ENCODE measurements at places on chromosomes 2 and 18. TPM values are rescaled to one million over a fixed set of nuclear protein-coding genes. Genes with fewer than 3 reads are reported as not detected.

GRCh38 chr2:15751477-15751876, 159.8 kb downstream of the DDX1 start:
- DNase-seq: no peak

DNA sequence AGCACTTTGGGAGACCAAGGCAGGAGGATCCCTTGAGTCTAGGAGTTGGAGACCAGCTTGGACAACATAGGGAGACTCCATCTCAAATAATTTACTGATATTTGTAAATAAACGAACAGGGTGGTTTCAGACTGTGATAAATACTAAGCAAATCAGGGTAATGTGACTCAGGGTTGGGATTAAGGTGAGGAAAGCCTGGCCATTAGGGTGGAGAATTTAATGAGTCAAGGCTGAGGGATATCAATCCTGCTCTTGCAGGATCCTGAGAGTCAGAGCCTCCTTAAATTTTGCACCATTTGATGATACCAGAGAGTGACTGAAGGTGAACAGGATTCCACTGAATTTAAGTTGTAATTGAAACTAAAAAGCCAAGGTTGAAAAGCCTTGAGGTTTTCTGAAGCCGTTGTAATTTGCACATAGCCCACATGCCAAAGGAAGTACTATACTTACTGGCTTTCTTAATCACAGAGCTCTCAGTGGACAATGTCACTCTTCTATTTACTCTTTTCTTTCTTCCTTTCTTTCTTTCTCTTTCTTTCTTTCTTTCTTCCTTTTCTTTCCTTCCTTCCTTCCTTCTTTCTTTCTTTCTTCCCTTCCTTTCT, 28.6 kb upstream of the AP1S3 start:
- no peak for DNase-seq

DNA sequence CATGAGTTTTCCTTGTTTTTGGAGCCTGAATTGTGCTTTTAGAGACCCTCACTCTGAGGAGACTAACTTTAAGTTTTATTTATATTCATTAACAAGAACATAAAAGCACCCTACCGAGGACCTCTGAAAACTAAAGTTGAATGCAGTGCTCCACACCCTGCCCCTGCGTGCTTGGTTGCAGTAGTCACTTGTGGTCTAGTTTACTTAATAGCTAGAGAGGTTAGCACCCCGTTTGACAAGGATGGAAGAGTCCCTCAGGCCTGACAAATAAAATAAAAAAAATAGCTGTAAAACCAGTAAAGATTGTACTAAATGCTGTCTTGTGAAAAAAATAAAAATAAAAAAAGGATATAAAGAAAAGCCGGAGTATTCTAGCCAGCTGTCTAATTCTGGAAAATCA, 395.2 kb downstream of the MTX2 start:
- no peak for DNase-seq

- no peak for DNase-seq
Measured at GRCh38 chr18:74226156-74226555, 65.6 kb downstream of the CYB5A start.

DNA sequence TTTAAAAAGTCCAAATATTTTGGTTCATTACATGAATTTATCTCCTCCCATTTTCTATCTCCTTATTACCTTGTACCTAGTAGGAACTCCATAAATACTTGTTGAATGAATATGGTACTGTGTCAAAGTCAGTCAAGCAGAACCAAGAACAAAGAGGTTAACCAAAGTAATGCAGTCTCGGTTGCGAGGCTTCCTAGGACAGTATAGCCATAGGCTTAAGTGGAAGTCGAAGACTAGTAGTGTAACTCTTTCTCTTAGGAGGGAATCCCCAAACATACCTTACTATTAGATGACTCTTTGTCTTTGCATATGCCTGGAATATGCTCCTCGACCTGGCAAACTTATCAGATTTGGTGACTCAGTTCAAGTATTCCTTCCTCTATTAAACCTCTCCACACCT, 4.8 kb downstream of the LIPT1 start:
- DNase-seq: no peak

DNA sequence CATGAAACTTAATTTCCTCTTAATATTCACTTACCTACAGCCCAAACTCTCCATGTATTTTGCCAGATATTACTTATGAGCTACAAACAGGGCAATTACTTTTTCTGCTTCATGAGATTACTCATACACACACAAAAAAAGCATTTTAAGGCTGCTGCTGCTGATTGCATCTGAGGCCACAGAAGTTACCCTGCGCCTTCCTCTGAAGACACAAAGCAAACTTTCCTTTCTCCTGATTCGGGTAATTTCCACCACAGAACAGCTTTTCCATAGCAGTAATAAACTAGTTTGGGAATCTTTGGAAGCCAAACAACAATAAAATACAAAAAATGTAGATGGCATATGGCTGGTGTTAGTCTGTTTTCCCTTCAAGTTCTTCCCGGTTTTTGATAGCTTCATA, 6.2 kb downstream of the TTC32 start:
- DNase-seq: no peak

DNA sequence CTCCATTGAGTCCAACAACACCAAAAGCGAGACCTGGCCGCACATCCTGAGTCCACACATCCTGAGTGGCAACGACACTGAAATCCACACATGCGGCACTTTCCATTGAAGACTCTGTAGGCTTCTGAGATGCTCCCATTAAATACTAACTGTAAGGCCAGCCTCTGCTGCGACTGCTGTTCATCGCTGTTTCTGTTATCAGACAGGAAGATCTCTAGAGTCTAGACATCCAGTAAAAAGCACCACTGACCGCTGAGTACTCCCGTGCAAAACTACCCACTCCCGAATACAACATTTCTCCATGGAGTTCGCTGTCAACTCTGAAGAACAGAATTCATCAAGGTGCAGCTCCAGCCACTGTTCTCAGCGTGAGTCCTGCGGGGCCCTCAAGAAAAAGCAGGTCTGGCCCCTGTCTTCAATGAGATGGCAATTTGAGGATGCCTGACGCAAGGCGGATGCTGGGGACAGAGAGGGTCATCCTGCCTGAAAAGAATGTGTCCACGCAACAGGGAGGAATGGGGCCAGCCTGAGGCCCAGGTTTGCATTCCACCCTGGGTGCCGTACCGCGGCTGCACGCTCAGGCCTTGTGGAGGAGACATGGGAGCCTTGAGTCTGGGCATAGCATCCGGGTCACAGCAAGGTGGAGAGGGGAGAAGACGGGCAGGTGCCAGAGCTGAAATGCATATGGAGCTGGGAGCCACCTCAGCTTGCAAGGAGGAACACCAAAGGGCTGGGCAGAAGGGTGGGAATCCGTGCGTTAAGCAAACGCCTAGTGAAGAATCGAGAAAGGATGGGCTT, 61.9 kb downstream of the ZNF516 start:
- DNase-seq: no peak

DNA sequence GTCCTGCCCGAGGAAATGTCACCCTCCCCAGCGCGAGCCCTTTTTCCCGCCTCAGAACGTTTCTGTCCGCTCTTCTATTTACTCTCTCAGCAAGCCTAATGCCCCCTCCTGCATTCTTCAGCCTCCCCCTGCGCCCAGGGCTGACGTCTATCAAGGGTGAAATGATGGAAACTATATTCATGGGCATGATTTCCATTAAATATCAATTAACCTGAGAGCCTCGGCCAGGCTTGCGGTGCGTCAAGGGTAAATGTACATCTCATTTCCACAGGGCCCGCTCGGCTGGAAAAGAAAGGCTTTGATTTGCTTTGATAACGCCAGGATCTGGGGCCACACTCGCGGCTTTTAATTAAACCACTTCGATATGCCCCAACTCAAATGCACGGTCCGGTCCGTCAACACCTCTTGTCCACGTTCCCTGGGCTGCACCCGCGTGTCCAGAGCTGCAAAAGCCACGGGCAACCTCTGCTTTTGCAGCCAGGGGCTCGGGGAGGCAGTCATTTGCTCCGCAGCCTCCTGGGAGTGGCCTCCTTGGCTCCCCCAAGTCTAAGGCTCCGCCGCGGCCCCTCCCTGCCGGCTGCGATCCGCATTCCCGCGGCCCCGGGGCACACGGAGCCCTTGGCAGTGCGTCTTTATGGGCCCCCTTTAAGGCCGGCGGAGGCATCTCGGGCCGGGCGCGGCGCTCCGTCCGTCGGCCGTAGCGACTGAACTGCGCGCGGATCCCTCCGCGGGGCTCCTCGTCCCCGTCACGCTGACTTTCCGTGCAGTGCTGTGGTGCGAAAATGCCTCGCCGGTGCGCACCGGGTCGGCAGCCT, at the start of gene HOXD8:
Gene HOXD8 (plus strand): TSS at position 724 of the 815 bp plus-strand sequence. CDS start 662 bp downstream, outside the sequence.
- no peak for DNase-seq

- no peak for DNase-seq
Measured at GRCh38 chr2:216695401-216695821, at the start of gene IGFBP5. Gene IGFBP5, minus strand, starts transcription at chr2:216695549. Its CDS starts 774 bp downstream, at chr2:216694775.

DNA sequence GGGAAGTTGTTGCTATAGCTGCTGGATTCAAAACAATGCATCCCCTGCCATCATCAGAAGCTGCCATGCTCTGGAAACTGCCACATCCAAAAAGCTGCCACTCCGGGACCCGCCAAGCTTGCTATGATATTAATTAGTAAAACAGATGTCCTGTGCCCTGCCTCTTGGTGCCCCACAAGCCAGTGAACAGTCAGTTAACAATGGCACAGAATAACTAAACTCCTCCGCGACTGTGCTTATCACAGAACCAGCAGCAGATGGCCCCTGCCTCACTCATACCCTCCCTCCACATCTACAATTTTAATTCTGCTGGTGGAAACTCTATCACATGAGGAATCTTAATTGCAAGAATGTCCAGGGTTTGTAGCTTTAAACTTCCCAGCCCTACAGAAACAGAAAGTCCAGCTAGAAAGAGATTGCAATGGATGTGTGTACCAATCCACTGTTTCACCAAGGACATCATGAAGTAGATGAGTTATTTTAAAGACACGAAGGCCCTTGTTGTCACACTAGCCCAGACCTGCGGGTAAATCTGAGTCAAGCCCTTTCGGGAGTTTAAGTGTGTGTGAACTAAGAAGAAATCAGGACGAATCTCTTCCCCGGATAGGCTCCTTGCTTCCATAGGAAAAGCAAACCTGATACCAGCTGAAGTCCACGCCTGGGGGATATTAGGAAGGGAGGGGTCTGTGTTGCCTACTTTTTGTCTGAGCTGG, 7.4 kb upstream of the ACYP2 start:
- no peak for DNase-seq

DNA sequence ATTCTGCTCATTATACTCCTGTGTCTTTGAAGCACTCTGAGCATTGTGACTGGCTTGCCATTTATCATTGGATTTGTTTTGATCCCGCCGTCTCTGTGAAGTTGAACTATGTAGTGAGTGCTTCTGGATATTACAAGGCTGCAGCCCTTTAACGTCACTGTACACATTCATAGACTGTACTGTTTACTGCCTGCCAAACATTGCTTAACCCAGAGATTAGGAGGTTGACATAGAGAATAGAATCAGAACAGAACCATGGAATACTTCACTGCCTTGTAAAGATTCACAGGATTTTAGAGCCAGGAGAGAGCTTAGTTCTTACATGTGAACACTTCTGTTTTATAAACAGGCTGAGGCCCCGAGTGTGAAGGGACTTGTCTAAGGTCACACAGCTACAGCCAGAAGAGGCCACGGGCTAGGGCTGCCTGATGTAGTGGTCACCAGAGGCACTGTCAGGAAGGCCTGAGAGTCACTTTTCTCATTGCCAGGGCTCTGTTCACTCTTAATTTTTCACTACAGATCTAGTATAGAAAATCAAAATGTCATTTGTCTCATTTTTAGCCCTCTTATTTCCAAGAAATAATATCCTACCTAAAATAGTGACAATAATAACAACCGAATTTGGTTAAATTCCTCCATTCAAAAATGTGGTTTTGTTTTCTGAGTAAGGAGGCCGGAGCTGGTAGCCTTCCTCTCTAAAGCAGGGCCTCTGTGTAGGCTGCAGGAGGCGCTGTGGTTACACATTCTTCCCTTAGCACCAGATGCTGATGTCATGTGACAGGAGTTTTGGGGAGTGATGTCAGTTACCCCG, 87.9 kb downstream of the UGGT1 start:
- DNase-seq: no peak

- no peak for DNase-seq
Measured at GRCh38 chr2:165582863-165583506, 113.5 kb downstream of the CSRNP3 start.

- no peak for DNase-seq
Measured at GRCh38 chr2:238027591-238028415, 33.0 kb upstream of the SCLY start.

DNA sequence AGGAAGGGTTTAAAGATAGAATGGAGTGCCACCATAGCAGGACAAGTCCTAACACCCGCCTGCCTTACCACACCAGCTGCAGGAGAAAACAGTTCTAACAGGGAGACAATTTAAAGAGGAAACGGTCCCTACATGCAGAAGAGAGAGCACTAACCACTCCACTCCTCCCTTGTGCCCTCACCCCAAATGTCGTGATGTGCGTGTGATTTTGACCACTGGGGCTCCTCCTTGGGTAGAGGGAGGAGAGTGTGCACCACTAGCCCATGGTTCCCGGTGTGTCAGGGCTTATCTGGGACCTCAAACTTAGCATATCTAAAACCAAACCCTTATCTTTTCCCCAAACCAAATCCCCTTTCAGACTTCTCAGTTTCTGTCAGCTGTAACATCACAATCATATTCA, 105.5 kb upstream of the CCDC68 start:
- no peak for DNase-seq

DNA sequence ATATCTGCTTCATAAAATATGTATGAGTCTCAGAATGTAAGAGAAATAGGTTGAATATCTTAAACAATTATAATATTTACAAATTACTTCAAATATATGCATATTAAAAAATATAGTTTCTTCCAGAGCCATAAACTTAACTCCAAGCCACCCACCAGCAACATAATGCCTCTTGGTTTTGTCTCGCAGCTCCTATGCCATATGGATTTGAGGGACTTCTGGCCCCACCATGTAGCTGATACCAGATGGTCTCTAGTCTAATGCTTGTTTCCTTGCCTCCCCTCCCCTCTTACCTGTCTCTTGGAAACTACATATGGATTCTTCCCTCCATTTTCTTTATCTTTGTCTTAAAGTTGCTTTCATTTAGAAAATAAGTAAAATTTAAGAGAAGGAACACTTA, 114.3 kb downstream of the GCA start:
- no peak for DNase-seq

- no peak for DNase-seq
Measured at GRCh38 chr2:46800218-46800617, 115.4 kb downstream of the MCFD2 start.

DNA sequence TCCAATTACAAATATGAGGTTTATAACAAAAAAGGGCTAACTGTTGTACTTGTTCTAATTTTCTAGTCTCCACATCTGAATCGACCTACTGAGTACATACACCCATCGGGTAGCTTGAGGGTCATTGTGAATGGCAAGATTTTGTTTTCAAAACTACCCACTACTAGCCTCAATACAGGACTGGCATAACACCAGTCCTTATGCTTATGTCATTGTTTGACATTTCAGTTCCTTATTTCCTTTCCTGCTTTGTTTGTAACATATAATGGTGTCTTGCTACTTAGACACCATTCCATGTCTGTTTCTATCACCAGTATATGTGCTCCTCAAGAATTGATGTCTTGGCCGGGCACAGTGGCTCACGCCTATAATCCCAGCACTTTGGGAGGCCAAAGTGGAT, 86.0 kb downstream of the EPHA4 start:
- DNase-seq: no peak

Gene LAMA1
- 3.2 TPM for polyA plus RNA-seq

Gene EMILIN2
- 7.6 TPM for polyA plus RNA-seq

Gene COL3A1
- polyA plus RNA-seq: 1,450 TPM

Gene NRP2
- polyA plus RNA-seq: 19.7 TPM

Gene SPHKAP
- polyA plus RNA-seq: 0.50 TPM

Gene TEKT4
- polyA plus RNA-seq: not detected

Gene COLEC11
- polyA plus RNA-seq: 0.15 TPM

Gene HAAO
- polyA plus RNA-seq: 0.54 TPM

Gene TLX2
- polyA plus RNA-seq: not detected

Gene ALPI
- polyA plus RNA-seq: not detected

Gene RASGRP3
- 1.7 TPM for polyA plus RNA-seq

All from BJ (cell line).